Stromal cell of bone marrow (primary cell): ENCODE measurements at places on chromosomes 4 and X.

GRCh38 chr4:77681792-77682191 is 76.2 kb downstream of the CXCL13 start:
- DNase-seq: no peak

GRCh38 chr4:44100456-44100855 is 348.2 kb downstream of the KCTD8 start:
- no peak for DNase-seq

GRCh38 chr4:151114338-151114737 is 14.9 kb downstream of the RPS3A start:
- DNase-seq: no peak

GRCh38 chr4:1766106-1767060 is 26.7 kb upstream of the FGFR3 start:
- DNase-seq: no peak

DNA sequence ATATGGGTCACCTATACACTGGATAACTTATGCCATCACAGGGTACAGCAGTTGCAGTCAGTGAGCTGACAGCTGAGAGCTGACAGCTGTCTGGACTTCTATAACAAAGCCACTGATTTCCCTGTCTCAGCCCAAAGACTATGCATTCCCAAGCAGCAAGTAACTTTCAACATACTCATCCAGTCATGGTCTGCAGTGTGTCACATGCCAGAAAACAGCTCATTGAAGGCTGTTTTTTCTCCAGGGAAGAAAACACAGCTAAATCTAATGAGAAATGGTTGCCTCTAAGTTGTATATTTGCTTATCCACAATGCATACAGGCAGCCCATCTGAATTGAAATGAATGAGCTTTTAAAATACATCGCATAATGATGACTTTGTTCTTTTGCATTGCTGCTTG is 6.3 kb downstream of the KIAA1210 start:
- peak; percentile 54 for DNase-seq

DNA sequence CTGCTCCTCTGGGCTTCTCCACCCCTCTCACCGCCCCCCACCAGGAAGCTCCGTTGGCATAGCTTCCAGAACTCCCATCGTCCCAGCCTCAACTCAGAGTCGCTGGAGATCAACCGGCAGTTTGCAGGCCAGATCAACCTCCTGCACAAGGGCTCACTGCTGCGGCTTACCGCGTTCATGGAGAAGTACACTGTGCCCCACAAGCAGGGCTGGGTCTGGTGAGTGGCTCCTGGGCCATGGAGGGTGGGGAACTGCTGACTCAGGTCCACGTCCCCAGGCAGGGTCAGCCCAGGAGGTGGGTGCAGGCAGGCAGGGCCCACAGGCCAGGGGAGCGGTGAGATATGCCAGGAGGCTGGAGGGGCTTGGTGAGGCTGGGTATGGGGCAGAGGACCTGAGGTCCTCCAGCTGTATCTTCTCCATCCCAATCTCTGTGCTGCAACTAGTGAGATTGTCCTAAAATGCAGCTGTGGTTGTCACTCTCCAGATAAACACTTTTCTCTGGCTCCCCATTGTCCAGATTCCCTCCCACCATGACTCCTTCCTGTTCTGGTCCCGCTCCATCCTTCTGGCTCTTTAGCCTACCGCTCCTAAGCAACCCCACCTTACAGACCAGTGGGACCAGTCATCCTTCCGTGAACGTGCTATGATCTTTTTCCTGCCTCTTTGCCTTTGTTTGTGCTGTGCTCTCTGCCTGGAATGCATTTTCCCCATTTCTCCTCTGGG is 71.9 kb downstream of the STARD8 start:
- DNase-seq: no peak

DNA sequence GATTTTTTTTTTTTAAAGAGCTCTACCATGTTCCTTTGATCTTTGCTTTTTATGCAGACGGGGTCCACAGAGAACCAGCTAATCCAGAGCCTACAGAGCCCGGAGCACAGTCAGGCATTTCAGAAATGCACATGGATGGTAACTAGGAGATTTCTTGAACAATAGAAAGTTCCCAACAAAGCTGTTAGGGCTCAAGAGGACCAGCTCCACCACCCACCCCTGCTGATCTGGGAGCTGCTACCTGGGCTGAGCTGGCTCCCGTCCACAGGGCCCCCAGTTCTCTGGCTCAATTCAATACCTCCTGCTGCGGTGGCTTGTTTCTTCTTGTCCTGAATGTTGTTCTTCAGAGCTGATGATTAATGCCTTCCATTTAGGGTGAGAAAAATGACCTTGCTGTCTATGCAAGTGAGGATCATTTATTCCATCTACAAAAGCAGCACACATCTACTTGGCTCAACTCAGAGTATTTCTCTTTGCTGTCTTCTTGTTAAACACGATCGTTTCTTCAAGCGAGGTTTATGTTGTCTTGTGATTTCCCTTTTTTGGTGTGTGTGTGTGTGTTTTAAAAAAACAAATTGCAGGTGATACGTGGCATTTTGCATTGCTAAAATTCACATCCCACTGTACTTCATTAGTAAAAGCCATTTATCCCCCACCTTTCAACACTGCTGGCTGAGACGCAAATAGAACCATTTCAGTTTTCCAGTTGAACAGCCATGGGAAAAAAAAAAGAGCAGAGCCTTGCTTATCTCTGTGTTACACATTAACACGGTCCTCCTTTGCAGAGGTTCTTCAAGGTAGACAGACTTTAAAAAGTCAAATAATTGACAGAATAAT is 31.3 kb downstream of the IGFBP7 start:
- no peak for DNase-seq

- no peak for DNase-seq
These were observed 170.2 kb downstream of the FAT4 start for GRCh38 chr4:125484912-125485311.

- no peak for DNase-seq
These were observed 25.4 kb upstream of the GNRHR start for GRCh38 chr4:67779631-67780030.

DNA sequence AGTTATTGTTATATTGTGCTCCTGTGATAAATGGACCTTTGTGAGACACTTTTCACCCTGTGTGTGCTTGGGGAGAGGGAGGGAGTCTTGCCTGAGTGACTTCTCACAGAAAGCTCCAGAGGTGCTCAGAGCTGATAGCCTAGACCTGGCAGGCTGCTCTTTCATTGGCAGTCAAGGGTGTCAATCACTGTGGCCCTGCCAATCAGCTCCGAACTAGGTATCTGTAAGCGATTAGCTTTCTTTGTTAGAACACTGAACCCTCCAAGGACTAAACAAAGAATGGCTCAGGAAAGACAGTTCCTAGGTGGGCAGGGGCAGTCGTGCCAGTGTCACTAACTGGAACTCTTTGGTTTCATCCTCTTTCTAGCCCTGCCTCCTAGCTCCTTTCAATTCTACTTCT is 2.7 kb upstream of the NALF2 start:
- no peak for DNase-seq

DNA sequence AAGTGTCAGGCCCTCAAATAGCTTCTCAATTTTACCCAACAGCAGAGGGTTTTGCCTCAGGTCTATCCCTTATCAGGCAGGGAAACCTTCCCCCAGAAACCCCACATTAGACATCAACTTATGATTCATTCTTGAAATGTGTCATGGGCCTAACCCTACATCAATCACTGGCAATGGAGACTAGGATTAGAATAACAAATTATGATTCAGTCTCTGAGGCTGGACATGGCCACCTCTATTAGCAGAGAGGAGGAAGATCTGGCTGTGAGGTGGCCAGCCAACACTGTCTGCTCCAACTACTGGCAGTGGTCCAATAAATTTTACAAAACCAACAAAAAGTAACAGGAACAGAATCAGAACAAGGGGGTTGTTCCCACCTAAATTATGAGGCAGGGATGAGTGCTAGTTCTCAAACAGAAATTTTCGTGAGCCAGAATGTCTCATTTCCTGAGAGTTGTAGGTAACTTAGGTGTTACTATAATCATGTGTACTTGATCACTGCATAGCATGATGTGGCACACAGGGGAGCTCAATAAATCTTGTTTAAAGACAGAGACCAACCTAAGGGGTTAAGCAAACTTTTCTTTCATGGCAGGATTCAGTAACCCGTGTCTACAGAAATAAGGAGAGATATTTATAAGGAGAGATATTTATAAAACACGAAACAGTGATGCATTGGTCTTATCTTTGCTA is 126.8 kb downstream of the NFKB1 start:
- DNase-seq: peak; percentile 69

GRCh38 chr4:117010671-117011070 is 74.7 kb downstream of the TRAM1L1 start:
- DNase-seq: no peak

DNA sequence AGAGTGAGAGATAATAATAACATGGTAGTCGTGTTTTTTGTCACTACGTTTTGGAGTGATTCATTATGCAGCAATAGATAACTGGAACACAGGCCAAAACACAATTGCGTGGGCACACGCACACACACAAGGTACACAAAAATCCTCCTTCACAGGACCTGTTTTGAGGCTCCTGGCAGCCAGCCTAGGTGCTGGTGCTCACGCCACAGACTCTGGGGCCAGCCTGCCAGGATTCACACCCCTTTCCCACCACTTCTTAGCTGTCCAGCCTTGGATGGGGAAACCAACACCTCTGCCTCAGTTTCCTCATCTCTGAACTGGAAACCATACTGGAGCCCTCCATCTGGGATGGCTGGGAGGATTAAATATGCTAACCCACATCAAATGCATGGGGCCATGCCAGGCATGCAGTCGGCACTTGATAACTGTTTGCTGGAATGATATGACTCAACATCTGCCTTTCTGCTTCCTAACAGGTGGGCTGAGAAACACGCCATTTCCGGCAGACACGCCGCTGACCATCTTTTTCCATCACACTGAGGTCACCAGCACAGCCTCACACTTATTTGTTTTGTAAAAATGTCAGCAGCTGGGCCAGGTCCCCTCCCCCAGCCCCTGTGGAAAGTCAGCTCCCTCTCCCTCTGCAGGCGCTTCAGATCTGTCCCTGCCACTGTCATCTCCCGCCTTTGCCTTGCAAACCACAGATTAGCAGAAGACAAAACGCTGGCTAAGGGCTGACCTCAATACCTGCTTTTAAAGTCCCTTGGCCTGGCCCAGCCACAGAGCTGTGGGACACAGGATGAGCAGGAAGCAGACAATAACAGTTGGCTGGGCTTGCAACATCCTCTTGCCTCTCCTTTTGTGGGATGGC is 237.5 kb downstream of the BCOR start:
- no peak for DNase-seq

DNA sequence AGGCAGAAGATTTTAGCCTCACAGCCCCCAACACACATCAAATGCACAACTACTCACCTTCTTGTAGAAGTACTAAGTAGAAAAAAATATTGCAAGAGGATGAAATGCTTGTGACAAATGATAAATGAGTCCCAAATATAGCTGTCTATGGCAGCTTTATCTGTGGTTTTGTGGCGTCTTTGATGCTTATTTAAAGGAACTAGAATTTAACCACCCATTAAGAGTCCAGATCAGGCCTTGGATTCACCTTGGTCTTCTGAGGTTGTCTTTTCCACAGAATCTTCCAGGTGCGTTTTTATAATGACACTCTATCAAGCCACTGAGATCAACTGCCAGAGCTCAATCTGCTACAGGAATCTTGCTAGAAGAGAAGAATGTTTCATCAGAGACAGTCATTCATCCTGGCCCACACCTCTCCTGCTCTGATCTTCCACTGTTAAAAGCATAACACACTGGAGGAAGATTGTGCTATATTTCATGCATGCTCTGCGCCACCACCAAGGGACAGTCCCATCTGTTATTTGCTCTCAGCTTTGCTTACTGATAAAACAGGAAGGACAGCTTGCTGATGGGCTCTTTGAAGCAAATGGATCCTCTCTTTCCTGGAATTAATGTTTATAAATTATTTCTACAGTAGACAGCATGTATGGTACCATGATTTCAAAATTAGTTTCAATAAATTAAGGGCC is 144.1 kb downstream of the SLC7A11 start:
- DNase-seq: no peak

- DNase-seq: no peak
These were observed 940 bp upstream of the DCTD start for GRCh38 chr4:182918044-182918607.

GRCh38 chrX:131270080-131270479 is 19.0 kb downstream of the IGSF1 start:
- DNase-seq: no peak

- no peak for DNase-seq
These were observed 306.9 kb upstream of the ARSJ start for GRCh38 chr4:114286262-114286810.

DNA sequence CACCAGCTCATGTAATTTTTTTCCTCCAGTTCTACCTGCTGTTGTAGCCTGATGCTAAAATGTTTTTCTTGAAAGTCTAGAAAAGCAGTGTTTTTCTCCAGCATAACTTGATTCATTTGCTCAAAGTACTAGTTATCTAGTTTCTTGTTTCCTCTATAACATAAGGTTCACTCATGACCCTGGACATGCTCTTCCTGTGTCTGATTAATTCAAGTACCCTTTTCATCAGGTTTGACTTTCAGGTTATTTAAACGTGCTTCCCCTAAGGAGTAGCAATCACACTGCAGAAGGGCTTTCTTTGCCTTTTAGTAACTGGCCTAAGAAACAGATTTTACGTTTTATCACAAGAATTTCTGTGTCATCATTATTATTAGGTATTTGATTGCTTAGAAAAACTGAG is 66.8 kb upstream of the EGFL6 start:
- DNase-seq: no peak

DNA sequence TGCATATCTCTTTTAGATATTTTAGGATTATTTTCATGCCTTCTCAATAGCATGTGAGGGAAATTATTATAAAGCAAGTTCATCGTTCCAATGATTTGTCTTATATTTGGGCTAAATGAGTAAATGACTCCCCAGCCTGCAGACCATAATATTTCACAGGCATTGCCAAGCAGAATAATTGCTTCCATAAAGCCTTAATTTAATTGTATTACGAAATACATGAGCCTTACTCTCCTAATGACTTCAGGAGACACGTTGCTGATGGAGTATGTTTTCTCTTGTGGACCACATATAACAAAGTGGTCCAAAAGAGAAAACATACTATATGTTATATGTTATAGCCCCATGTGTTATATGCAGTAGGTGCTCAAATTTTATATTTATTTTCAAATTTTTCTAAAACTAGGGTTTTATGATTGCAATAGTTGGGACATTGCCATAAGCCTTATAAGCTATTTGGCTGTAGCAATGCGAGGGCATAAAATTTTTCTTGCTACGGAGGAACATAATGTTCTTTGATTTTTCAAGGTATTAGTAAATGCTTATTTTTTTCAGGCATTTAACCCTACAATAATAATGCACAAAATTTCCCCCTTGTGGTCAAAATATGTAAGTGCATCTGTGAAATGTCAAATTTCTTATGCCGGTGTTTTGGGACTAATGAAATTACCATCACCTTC is 26.2 kb upstream of the TMPRSS11D start:
- DNase-seq: no peak
